Activated T-cell treated with anti-CD3 and anti-CD28 coated beads for 1 hour (primary cell): ENCODE measurements at places on chromosomes 16 and 17.
A peak's percentile ranks its signal among the peaks of the same experiment; 100 is the strongest.

- no peak for DNase-seq
Measured at GRCh38 chr17:4679658-4680057, 24.3 kb downstream of the PELP1 start.

GRCh38 chr17:67443931-67444595, 67.0 kb downstream of the PITPNC1 start:
- no peak for DNase-seq

DNA sequence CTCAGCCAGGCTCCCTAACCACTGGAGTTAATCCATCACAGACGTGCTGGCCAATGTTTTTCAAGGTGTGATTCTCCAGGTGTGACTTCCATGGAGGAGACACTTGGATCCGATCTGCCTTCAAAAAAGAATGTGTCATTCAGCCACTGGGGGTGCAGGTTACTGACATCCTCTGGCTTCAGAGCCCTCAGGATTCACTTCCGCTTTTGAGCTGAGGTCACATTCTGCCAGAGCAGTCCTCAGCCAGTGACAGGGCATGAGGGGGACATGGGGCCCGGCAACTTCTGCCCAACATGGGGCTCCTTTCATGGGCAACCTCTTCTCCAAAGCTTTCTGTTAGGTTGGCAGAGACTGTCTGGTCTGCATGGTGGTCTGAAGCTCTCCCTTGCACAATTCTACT, 81.4 kb downstream of the GRIN2A start:
- DNase-seq = no peak

- no peak for DNase-seq
Measured at GRCh38 chr17:42339221-42339620, 49.0 kb downstream of the STAT3 start.

- DNase-seq = no peak
Measured at GRCh38 chr16:66228792-66229191, 137.7 kb upstream of the CDH5 start.

- DNase-seq = peak; percentile 58
Measured at GRCh38 chr16:8868416-8869211, at the start of gene CARHSP1. CARHSP1 (minus strand) TSS chr16:8869006; CDS start chr16:8859328, 9,678 bp downstream.

DNA sequence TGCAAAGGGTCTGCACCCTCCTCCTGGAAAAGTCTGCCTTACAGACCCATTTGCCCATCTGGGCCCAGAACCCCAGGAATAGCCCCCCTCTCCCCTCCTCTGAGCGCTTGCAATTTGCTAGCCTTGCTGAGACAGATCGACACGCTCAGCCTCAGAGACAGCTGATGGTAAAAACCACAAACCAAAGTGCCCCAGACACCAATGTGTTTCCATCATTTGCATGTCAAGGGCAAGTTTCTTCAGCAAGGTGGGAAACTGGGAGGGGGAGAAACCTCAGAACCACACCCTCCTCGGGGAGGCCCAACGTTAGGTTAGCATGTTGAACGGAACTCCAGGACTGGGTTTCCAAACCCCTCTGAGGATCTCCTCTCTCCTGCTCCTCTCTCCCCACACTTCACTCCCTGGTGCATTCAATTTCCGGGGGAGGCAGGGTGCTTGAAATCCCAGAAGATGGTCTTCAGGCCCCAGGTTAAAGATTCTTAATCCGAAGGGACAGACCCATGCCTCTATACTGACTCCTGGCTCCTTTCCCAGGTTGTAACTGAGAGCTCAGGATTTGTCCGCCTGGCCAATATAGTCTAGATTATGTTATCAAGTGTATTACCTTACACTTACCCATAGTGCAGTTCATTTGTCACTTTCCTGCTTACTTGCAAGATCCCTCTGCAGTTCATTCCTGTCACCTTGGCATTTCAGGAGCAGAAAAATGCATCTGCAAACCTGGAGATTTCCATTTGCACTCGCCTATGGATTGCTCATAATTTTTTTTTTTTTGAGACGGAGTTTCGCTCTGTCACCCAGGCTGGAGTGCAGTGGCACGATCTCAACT, 1.3 kb upstream of the CUEDC1 start:
- DNase-seq = peak; percentile 12

DNA sequence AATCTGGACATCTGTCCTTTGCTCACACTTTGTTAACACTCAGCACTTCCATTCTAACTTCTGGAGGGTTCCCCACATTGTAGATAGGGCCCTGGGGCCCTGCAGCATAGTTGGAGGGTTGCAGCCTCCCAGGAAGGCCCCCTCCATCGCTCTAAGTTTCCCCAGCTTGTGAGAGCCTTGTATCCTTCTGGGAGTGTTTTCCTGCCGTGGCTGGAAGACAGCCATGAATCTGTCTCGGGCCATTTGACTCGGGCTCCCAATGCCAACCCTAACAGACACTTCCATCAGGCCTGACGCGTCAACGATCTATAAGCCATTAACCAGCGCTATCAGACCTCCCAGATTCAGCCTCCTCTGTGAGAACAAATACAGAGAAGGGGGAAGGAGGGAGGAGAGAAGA, 263.7 kb upstream of the RPL38 start:
- no peak for DNase-seq

DNA sequence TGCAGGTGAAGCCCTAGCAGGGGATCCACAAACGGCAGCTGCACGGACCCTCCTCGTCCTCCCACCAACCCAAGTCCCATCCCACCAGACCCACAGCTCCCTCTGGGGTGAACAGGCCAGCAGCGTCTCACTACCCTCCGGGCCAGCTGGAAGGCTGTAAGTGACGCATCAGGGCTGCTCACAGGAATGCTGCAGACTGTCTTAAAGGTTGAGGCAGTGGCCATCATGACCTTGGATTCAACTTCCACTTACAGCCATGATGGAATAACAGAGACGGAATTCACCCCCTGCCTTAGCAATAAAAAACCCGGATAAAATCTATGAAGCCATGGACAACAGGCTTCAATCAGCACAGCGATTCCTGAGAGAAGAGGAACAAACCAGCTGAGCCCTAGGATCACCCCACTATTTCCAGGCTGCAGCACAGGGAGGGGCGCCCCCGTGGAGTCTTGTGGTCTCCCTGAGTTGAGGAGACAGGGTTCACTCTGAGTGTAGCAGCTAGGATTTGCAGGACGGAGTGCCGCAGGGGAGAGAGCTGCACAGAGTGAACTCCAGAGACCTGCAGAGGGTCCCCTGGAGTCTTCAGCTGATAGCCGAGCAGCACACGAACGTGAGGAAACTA, 10.5 kb downstream of the FAM83G start:
- DNase-seq = no peak

DNA sequence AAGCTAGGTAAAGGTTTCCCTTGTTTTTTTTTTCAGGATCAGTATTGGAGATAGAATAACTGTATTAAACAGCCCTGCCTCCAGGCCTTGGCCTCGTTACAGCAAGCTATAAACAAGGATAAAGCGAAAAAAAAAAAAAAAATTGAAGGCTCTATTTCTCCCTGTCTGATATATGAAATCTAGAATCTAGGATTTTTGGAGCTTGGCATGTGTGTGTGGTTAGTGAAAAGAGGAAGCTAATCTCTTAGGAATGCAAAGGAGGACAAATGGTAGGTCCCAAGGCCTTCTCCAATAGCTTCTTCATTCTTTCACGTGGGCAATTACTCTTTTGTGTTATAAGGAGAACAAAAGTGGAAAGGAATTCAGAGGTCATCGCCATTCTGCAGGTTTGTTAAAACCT, 470.3 kb downstream of the TMEM114 start:
- no peak for DNase-seq
